Stimulated activated CD4-positive, alpha-beta T cell treated with anti-CD3 and anti-CD28 coated beads, Interleukin-12 subunit alpha, Interleukin-12 subunit beta, amount 100 ng/mL, for 4 hours (primary cell): ENCODE measurements at places on chromosomes 6 and 20.

- DNase-seq = no peak
These were observed 315.4 kb upstream of the SASH1 start for GRCh38 chr6:148027201-148027600.

DNA sequence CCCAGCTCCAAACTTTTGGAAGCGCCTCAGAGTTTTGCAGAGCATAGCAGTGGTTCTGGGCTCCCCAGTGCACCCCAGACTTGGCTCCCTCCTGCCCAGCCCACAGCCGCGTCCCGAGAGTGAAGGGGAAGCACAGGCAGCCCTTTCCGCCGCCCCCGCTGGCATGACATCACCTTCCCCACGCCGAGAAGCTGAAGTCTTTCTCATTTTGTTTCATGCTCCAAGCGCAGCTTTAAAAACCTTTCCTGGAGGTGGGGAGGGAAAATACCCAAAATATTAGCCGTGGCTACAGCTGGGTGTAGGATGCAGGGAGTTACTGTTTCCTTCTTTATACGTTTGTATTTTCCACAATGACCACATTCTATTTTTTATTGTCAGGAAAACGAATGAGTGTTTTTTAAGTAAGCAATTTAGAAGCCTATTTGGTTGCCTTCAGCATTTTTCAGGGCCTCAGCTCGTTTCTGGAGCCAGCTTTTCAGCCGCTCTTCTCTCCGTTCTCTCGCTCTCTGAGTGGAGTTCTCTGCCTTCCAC is 72.9 kb downstream of the SNX5 start:
- peak; percentile 56 for DNase-seq

DNA sequence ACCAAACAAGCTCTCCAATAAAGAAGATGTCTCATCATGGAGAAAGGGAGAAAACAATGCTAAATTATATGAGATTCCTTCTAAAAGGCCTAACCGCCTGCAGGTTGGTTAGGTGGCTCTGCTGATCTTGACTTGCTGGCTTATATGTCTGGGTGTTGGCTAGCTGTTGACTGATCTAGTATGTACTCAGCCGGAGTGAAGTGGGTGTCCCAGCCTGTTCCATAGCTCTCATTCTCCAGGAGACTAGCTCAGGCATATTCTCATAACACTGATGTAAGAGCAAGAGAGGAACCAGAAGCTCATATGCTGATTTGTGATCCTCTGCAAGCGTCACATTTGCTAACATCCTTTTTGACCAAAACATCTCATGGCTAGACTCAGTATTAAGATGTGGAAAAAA is 473.0 kb downstream of the BMP2 start:
- no peak for DNase-seq

DNA sequence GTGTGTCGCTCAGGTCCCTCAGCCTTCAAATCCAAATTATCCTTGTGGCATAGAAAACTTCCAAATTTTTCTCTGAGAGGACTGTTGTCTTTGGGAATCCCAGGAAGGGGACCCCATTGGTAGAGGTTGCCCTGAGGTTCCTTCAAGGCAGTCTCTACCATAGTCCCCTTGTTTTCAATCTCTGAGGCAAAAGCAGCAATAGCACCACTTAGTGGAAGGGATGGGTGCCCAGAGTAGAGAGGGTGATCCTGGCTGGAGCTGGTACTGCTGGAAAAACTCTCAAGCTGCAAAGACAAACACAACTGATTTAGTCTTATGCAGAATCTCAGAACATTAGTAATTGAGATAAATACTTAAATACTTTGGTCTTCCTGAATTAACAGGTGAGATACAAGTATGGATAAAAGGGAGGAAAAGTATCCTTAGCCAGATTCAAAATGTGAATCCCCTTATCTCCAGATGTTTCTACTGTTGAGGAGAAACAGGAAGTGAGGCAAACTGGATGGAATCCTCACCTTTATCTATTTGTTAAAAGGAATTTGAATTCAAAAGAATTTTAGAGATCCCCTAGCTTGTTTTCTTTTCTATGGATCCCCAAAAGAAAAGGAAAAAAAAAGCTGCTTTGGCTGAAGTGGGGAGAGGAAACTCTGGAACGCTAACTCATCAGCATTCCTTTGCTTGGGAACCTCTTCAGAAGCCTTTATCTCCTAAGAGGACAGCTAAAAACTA is 13.4 kb downstream of the ZNF318 start:
- DNase-seq = no peak

GRCh38 chr20:2507875-2508630 is 662 bp downstream of the ZNF343 start:
- peak; percentile 7 for DNase-seq

- no peak for DNase-seq
These were observed 236.5 kb downstream of the GMPR start for GRCh38 chr6:16474772-16475493.

- no peak for DNase-seq
These were observed 87.5 kb downstream of the TRERF1 start for GRCh38 chr6:42363926-42364849.

- DNase-seq = no peak
These were observed 756 bp downstream of the MTG2 start for GRCh38 chr20:62183426-62184142.

- no peak for DNase-seq
These were observed 148.2 kb downstream of the BCKDHB start for GRCh38 chr6:80254716-80255115.

- DNase-seq = no peak
These were observed 221.0 kb downstream of the ADGB start for GRCh38 chr6:146819596-146820320.

- DNase-seq = peak; percentile 56
These were observed 54.5 kb downstream of the STMND1 start for GRCh38 chr6:17156112-17156921.

DNA sequence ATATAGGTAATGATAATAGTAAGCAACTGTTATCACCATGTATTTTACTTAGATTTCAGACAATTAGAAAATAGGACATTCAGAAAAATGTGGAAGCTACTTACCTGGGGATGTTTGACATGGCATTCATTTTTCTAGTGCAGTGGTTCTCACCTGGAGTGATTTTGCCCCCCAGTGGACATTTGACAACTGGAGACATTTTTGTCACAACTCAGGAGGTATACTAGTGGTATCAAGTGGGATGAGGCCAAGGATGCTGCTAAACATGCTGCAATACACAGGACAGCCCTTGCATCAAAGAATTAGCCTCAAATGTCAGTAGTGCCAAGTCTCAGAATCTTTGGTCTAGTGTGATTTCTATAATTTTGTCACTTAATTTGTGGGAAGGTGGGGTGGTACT is 36.1 kb downstream of the NUS1 start:
- DNase-seq = no peak

DNA sequence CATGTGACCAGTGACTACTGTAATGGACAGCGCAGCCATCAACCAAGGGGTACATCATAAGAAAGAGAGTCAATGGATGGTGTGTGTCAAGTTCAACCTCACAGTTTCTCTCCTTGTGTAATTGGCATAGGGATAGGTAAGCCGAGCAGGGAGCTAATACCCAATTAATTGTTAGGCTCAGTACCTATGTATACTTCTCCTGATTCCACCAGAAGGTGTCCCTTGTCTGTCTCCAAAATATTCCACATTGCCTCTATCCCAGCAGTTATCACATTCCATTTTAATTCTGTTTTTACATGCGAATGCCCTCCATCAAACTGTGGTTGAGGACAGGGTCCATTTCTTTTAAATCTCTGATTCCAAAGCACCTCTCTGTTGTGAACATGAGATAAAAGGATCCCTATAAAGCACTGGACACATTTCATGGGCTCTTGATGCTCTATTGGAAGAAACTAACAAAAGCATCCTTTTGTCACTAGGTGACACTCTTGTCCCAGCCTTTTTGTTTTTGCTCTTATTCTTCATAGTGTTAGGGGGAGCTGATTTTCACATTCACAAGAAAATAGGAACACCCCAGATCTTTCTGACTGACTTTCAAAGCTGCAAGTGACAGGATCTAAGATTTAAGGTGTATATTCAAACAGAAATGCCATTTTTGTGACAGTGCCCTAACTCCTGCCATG is 38.9 kb downstream of the FBXO9 start:
- no peak for DNase-seq
